ENCODE measurements at places on chromosomes 3 and 15.

DNA sequence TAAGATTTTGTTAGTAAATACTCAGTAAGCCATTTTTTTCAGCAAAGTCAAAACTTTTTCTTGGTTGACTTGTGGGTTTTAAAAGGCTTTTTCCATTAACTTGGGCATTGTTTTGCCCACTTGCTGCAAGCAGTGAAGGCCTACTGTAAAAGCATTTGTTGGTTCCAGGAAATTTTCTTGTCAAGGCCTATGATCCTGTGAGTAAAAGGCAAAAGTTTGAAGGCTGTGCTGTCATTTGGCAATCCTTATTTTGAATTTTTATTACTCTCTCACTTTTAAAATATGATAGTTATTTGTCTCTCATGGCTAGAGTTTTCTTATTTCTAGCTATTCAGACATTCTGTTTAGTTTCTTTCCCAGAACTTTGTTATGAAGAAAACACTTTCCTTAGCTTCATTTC, 13.0 kb downstream of the P2RY12 start:
- no peak for DNase-seq

- DNase-seq: no peak
These were observed 7.2 kb downstream of the APBA2 start for GRCh38 chr15:28892789-28893610.

- no peak for DNase-seq
These were observed 22.2 kb downstream of the UACA start for GRCh38 chr15:70741107-70741531.

- no peak for DNase-seq
These were observed 199.4 kb upstream of the PPP2R3A start for GRCh38 chr3:135766115-135766514.

Data from nephron progenitor cell (in vitro differentiated cells).